ENCODE measurements at places on chromosomes 6 and 20.

DNA sequence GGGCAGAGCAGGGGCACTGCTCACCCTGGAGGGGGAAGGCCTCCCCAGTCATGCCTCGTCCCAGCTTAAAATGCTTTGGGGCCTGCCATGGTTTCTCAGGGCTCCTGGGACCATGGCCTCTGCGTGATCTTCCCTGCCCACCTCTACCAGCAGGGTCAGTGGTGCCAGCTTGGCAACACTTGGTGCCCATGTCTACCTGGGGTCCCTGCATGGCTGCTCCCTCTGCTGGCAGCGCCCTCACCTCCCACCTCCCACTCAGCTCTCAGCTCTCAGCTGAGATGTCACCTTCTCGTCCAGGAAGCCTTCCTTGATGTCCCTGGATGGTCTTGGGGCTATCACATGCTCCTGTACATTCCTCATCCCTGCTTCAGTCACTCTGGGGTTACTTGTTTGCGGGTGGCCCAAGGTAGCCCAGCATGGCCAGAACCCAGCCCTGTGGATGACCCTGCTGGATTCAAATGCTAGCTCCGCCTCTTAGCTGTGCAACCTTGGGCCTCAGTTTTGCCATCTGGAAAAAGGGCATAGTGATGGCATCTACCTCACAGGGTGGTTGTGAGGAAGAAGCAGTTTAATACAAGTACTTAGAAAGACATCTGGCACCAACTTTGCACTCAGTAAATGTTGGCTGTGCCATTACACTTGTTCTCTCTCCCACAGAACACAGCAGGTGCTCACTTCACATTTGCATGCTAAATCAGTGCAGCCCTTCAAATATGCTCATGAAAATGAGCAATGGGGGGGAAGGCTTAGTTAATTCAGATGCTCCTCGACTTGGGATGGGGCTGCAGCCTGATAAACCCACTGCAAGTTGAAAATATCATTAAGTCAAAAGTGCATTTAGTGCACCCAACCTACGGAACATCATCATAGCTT lies 53.5 kb upstream of the PTPN1 start:
- DNase-seq, result no peak

DNA sequence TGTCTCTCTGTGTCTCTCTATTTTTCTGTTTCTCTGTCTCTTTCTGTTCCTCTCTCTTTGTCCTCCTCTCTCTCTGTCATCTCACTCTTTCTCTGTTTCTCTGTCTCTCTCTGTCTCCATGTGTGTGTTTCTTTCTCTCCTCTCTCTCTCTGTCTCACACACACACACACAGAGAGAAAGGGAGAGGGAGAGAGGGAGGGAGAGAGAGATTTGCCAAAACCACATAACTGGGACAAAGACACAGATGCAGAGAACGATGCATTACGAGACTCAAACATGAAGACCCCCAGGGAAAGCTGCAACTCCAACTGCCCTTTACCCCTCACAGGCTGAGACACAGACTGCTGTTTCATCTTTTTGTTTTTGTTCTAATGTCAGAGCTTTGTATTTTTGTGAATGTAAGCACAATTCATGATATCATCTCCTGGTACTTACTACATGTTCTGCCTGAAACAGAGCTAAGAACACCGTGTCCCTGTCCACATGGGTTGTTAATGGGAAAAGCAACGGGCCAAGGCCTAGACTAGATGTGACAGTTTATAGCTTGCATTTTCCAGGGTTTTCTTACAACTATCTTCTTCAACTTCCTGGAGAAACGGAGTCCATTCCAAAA lies 177.1 kb upstream of the ARID1B start:
- DNase-seq, result no peak

- no peak for DNase-seq
Measured at GRCh38 chr20:37251825-37252477, 9.7 kb downstream of the GHRH start.

DNA sequence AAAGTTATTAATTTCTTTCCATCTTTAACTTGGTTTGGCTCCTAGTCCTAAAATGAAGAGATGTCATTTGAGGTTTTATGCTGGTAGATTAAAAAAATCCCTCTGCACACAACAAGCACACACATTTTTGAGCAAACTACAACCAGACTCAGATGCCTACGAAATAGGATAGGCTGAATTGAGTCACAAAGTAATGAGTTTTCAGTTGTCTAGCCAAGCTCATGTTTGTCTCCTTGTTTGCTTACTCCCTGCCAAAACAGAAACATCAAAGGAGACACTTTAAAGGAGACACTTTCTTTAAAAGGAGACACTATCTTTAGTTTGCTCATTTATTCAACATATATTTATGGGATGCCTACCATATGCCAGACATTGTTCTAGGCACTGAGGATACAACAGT lies 56.2 kb downstream of the TPBG start:
- DNase-seq, result no peak

DNA sequence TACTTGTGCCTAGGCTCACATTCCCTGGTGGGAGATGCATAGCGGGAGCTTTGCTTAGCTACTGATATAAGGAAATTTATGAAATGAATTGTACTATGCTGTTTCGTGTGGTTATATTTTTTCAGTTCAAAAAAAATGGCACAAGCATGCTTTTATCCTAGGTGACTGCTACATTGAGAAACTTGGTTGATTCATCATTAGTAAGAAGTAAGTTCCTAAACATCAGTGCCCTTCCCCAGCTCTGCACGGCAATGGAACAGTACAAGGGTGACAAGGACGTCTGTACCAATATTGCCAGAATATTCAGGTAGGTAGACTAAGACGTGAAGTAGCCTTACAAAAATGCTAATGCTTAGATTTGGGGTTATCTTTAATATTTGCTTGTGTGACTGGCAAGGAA lies 79.7 kb downstream of the ARMC2 start:
- DNase-seq, result no peak

DNA sequence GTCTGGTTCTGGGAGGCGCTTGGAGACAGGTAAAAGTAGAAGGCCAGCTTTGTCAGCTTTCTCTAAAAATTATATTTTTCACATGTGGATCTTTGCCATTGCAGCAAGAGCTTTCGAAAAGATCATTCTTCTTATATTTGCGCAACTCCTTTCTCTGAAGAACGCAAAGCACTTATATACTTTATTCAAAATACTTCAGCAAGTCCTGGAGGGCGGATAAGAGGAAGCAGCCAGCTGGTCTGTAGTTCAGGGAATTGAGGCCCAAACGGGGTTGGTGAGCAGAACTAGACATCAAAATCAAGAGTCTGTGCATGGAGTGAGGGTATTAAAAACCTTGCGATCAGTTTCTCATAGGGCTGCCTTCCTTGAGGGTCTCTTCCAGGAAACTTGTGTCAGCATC lies 182.3 kb downstream of the DTNBP1 start:
- DNase-seq, result no peak

All from pancreas (tissue), 10 donors.